ENCODE measurements at places on chromosomes 4 and X.
A peak's percentile ranks its signal among the peaks of the same experiment; 100 is the strongest.

DNA sequence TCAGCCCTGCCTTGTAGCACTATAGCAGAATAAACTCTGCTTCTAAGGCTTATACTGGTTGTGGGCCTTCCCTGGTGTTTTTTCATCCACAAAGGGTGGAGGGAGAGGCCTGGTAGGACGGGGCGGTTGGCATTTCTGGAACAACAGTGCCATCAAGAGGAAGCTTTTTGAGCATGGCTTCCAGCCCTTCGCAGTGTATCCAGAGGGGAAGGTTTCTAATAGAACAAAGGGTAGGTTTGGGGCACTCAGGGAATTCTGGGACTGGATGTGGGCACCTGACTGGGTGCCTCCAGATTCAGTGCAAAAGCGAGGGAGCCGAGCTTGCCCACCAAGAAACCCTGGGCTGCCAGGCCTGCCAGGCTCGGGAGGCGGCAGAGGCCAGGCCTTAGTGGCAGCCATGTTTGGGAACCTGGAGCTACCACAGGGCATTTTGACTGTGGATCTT is 229.6 kb upstream of the AGTR2 start:
- DNase-seq = no peak

GRCh38 chr4:17753646-17754045 is 27.8 kb downstream of the FAM184B start:
- DNase-seq = no peak

DNA sequence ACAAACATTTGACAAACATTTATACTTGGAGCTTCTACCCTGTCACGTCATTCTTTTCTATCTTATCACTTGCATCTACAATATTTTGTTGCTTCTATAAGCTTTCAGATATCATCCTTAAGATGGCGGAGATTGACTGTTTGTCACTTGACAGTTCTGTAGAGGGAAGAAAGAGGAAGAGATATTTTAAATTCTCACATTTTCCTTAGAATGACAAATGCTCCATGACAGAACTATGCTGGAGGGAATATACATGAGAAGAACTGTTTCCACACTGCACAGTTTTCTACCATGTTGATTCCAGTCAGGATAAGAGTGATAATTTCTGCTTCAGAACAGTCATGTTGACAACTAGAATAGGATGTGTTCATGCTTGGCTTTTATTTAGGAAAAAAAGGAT is 29.7 kb downstream of the FAM133A start:
- DNase-seq = no peak

DNA sequence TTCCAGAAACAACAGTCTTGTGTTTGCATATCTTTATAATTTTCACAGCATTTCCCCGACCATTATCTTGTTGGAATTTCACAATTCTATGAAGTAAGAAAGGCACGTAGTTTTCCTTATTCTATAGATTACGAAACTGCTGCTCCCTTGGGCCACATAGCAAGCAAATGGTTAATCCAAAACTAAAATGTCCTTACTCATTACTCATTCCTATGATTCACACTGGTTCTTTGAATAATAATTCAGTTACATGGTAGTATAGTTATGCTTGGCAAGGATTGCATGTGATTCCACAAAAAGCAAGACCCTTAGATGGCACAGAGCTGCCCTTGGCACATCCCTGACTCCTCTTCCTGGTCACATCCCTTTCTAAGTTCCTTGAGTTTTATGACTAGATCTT is 51.2 kb downstream of the OR13H1 start:
- no peak for DNase-seq

DNA sequence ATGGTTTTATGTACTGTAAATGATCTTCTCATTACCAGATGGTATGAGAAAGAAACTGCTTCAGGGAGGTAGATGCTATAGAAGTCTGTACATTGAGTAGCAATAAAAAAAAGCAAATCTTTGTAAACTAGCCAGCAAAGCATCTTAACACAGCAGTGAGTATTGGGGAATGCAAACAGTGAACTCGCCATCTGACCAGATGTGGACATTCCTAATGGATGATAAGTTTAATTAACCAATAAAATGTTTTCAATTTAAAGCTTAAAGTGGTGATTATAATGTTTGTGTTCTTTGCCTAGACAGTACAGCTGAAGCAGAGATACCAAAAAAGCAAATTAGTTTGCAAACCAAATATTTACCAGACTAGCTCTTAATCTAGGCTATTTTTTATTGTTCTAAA is 1144.2 kb downstream of the FAT4 start:
- DNase-seq = no peak

- DNase-seq = no peak
These were observed 147.6 kb downstream of the BCOR start for GRCh38 chrX:39950018-39950688.

GRCh38 chrX:84118315-84118714 is 69.7 kb downstream of the RPS6KA6 start:
- DNase-seq = no peak

DNA sequence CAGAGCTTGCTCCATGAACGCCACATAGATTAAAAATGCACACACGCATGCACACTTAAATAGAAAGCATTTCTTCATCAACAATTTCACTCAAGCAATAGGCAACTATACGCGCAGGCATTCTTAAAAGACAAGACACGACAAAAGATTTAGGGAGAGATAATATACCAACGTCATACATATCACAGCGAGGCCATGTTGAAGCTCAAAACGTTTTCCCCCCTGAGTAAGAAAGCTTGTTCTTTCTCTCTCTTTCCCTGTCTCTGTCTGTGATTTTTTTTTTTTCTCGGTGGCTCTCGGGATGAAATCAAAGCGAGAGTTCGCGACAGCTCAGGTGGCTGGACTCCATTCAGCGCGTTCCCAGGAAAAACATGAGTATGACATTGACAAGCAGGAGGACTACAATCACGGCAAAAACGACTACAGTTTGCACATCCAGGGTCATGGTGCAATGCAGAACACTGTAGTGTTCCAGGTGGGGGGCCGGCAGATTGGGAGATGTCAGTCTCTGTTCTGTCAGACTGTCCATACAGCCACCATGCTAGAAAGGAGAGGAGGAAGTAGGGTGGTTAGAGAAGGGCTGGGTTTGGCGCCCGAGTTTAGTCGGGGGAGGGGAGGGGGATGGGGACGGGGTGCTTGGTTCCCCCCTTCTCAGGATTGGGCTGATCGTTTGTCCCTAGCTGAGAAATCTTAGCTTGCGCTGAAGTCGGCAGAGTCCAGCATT is 30.7 kb downstream of the ARHGEF9 start:
- DNase-seq = no peak

DNA sequence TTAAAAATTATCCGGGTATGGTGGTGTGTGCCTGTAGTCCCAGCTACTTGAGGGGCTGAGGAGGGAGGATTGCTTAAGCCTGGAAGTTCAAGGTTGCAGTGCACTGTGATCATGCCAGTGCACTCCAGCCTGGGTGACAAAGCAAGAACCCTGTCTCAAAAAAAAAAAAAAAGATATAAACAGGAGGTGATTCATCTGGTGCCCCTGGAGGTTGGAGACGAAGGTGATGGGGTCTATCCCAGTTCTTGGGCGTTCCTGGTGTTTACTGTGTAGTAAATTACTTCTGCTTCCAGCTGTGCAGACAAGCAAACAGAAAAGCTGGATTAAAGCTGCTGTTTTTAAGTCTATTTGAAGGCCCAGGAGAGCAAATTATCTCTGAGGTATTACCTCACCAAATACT is 19.9 kb downstream of the GPKOW start:
- no peak for DNase-seq

- no peak for DNase-seq
These were observed 18.2 kb downstream of the ELF4 start for GRCh38 chrX:130091980-130092522.

- peak; percentile 64 for DNase-seq
These were observed 220.7 kb upstream of the EMCN start for GRCh38 chr4:100738196-100739165.

DNA sequence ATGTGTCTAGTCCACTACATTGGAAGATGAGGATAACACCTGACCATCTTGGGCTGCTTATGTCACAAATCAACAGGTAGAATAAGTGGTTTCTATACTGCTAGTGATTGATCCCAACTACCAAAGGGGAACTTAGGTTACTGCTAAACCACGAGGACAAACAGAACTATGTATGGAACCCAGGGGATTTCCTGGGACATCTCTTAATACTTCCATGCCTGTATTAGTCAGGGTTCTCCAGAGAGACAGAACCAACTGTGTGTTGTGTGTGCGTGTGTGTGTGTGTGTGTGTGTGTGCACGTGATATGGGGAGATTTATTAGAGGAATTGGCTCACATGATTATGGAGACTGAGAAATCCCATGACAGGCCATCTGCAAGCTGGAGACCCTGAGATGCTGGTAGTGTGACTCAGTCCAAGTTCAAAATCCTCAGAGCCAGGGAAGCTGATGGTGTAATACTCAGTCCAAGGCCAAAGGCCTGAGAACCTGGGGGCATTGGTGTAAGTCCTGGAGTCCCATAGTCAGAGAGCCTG is 16.2 kb upstream of the AFF1 start:
- no peak for DNase-seq

GRCh38 chr4:173418639-173419038 is 19.7 kb upstream of the SCRG1 start:
- DNase-seq = no peak

- DNase-seq = no peak
These were observed 1640.9 kb upstream of the PCDH7 start for GRCh38 chr4:29079260-29079659.

DNA sequence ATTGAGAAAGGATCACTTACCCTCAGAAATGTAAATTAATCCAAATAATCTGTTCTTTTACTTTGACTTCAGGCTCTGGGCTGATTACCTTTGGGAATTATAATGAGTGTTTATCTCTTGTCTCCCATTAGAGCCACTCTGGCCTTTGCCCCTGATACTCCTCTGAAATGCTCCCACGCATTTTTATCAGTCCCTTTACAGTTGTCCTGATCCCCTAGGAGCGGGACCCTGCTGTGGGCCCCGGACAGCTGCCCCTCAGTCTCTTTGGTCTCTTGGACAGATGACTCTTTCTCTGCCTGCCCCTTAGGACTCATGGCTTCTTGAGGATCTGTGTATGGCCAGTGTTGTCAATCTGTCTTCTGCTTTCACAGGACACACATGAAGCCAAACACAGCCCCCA is 1.0 kb upstream of the TRIM75 start:
- no peak for DNase-seq

DNA sequence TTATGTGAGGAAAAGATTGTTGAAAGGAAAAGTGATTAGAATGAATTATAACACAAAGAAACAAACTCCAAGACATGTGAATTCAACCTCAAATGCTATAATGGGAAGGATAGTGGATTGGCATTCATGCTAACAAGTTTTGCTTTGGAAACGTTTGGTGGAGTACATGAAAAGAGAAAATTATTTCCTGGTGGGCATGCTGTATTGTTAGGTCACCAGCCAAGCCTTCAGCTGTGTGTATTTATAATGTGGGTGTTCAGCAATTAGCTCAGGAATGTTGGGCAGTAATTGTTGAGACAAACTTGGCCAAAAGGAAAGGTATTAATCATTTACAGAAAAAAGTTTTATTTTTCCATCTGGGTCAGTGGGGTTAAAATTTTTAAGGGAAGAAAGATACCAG is 198.9 kb upstream of the ARSJ start:
- DNase-seq = no peak

GRCh38 chr4:74364256-74364651 is 691 bp upstream of the EREG start:
- DNase-seq = no peak

- DNase-seq = no peak
These were observed 61.9 kb downstream of the PRKG2 start for GRCh38 chr4:81152839-81153713.

- DNase-seq = no peak
These were observed 31.3 kb downstream of the NIPAL1 start for GRCh38 chr4:48047896-48048295.

DNA sequence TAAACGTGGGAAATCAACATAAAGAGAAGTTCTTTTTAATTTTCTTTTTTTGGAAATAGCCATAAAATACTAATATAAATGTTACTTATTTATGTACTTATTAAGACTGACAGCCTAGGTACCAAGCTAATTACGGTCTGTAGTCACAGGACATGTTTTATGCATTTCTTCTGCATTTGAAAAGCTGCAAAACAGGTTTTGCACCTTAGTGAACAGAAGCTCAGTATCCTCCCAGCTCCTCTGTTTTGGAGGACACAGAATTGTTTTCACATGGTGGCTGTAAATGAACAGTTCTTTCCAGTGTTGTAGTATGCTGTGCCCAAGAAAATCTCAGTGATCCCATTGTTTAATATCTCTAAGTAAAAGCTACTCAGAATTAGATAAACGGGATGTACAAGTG is 1788.0 kb upstream of the TENM3 start:
- no peak for DNase-seq

DNA sequence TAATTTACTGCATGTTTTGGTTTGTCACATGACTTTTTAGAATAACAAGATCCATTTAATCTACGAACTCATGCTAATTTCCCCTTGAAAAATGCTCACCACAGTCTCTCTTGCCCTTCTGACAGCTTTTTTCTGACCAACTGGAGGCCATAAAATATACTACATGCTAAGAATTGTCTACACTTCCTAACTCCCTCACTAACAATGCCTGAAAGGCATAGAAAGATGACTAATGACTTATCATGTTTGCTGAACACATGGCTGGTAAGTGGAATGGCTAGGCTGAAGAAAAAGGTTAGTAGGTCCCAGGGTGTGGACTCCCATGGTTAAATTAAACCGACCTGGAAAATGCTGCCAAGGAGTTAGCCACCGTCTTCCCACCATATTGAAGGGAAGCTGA is 309.9 kb downstream of the SPOCK3 start:
- DNase-seq = peak; percentile 2

GRCh38 chrX:29662101-29662500 is 553.3 kb upstream of the MAGEB2 start:
- DNase-seq = peak; percentile 49

DNA sequence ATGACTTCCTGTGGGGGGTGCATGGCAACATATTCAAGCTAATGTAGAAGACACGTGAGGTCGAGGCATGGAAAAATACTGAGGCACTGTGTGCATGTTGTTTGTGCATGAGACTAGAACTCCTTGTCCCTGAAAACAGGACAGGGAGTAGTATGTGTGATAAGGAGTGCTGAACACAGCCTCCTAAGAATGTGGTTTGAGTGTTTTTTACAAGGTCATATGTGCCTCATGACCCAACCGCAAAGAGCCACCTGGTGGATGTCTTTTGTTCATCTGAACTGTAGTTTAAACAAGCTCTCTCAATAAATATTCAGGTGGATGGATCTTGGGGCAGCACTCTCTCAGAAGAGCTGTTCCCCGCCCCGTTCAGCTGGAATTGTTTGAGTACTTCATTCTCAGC is 226.6 kb downstream of the NLGN4X start:
- DNase-seq = no peak

GRCh38 chr4:122821092-122821491 is 5.5 kb upstream of the FGF2 start:
- DNase-seq = no peak

- DNase-seq = no peak
These were observed 100.2 kb downstream of the LNX1 start for GRCh38 chr4:53490965-53491622.

GRCh38 chr4:158446106-158446505 is 75.6 kb upstream of the RXFP1 start:
- DNase-seq = peak; percentile 4
